ENCODE measurements at places on chromosomes 11 and 22. TPM values are rescaled to one million over a fixed set of nuclear protein-coding genes. Genes with fewer than 3 reads are reported as not detected.
A peak's percentile ranks its signal among the peaks of the same experiment; 100 is the strongest.

Gene RFPL1
- not detected for total RNA-seq

Gene POU2AF1
- total RNA-seq = 0.46 TPM

Gene FLRT1
- total RNA-seq = not detected

Gene CHEK1
- total RNA-seq = 101 TPM

Gene MPEG1
- not detected for total RNA-seq

Gene RPS19BP1
- 66.0 TPM for total RNA-seq

DNA sequence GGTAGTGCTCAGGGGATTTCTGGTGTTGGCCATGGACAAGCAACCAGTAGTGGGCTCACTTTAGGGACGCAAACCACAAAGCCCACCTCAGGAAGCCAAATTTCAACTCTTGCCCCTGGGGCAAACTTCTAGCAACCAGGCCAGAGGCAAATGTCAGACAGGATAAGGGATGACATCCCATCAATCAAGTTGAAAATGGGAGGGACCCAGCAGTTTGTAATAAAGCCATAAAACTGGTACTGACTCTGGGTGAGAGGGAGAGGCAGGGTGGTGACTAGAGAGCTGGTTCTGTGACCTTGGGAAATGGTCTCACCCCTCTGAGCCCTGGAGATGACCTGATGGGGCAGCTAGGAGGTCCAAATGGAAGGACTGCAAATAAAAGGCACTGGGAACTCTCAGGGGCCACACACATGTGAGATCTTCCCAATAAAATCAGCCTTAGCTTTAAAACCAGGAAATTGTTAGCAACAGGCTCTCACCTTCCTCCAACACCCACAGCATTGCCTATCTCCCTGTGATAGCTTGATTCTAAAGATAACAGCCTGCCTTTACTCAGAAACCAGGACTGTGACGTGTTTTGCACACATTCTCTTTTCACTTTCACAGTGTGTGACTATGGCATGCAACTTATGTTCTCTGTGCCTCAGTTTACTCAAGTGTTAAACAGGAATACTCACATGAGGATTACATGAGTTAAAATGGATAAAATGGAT is 6.4 kb upstream of the TBC1D10A start:
- H3K4me1 ChIP-seq = no peaks in the 10 kb centered on the region
- no peaks in the 10 kb centered on the region for H3K27me3 ChIP-seq
- no peak overlapping the region for H3K27ac ChIP-seq
- H3K36me3 ChIP-seq = peaks cover 64% of the 10 kb centered on the region
- no peak for DNase-seq
- no peak overlapping the region for H3K4me3 ChIP-seq

DNA sequence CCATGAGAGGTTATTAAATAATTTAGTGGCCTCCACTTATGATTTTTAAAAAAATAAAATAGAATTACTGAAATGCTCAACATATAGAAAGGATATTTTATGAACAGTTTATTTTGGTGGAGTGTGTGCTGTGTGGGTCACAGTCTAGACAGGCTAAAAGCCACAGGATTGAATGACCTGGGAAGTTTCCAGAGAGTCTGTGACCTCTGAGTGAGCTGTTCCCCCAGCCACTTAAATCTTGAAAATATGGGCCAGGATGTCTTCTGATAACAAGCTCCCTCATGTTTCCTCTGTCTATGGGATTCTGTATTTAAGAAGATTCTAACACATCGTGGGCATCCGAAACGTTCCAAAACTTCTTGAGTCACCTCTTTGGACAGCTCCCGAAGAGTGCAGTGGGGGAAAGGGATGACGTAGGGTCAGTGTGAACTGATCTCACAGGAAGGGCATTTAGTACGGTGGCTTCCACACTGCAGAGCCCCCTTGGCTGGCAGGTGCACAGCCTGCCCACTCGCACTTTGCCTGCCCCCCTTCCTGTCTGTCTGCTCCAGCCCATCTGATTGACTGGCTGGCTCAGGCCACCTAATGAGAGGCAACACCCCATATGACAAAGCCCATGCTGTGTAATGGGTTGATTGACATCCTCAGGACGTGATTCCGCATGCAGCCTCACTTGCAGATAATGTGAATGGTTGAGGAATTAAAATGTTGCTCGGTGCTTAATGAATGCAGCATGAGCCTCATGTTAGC is 97.4 kb downstream of the NTM start:
- H3K27me3 ChIP-seq = no peaks in the 10 kb centered on the region
- no peak overlapping the region for H3K4me3 ChIP-seq
- no peaks in the 10 kb centered on the region for H3K36me3 ChIP-seq
- no peak for DNase-seq

- peaks cover 38% of the 10 kb centered on the region for H3K36me3 ChIP-seq
- peak; percentile 44 for DNase-seq
Measured at GRCh38 chr22:17477391-17477833, 85.9 kb upstream of the SLC25A18 start.

- peaks cover 5% of the 10 kb centered on the region for H3K4me1 ChIP-seq
- DNase-seq = peak; percentile 34
- H3K27me3 ChIP-seq = no peaks in the 10 kb centered on the region
- no peak overlapping the region for H3K4me3 ChIP-seq
- H3K27ac ChIP-seq = peak overlapping the region; percentile 64
Measured at GRCh38 chr22:42933485-42934091, 76.5 kb upstream of the ARFGAP3 start.

GRCh38 chr22:24566899-24567511 is 11.2 kb downstream of the SNRPD3 start:
- no peak overlapping the region for H3K27ac ChIP-seq
- DNase-seq = no peak
- H3K36me3 ChIP-seq = peaks cover 84% of the 10 kb centered on the region
- H3K27me3 ChIP-seq = no peaks in the 10 kb centered on the region
- H3K4me1 ChIP-seq = no peaks in the 10 kb centered on the region
- H3K4me3 ChIP-seq = no peak overlapping the region

DNA sequence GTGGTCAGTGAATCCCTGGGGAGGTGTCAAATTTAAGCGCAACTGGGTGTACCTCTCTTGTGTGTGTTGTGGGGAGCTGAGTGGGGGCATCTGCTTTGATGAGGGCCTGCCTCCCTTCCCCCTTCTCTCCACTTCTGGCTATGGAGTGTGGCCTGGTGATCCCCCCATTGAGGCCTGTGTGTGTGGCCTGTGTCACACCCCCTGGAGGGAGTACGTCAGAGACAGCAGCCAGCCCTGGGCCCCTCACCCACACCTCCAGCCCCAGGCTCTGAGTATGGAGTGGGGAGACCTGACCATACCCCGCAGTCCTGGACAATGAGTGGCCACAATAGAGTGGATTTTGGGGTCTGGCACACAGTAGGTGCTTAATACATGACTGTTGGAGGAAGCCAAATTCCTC is 51.4 kb upstream of the EIF3D start:
- no peak overlapping the region for H3K4me3 ChIP-seq
- DNase-seq = peak; percentile 25
- H3K4me1 ChIP-seq = no peaks in the 10 kb centered on the region
- no peaks in the 10 kb centered on the region for H3K36me3 ChIP-seq
- H3K27me3 ChIP-seq = no peaks in the 10 kb centered on the region

All from endodermal cell (in vitro differentiated cells).